ENCODE measurements at places on chromosomes 6 and 20.
A peak's percentile ranks its signal among the peaks of the same experiment; 100 is the strongest.

GRCh38 chr6:25701807-25702206, 49.8 kb downstream of the SCGN start:
- no peak for DNase-seq

DNA sequence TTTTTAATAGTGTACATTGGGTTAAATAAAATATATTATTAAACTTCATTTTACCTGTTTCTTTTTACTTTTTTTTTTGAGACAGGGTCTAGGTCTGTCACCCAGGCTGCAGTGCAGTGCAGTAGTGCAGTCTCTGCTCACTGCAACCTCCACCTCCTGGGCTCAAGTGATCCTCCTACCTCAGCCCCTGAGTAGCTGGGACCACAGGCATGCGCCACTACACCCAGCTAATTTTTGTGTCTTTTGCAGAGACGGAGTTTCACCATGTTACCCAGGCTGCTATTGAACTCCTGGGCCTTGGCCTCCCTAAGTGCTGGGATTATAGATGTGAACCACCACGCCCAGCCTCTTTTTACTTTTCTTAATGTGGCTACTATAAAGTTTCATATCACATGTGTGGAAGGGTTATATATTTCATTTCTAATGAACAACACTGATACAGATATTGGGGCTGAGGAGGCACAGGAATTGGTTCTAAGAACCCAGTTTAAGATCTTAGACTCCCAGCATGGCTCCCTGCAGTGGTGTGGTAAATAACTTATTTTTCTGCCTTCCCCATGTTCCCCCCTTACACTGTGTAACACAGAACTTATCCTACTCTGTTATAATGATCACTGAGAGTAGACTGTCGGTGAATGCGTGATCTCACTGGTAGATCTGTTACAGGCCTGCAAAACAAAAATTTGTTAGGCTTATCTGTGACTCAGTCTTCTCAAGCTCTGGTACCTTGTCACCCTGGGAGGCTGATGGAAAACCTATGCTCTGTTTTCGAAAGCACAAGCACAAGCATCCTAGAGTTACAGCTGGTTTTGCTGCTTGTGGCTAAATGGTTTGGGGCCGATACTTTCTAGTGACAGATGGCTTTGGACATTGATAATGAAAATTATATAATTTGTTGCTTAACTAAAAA, 5.8 kb upstream of the ATXN1 start:
- DNase-seq, result no peak

- DNase-seq, result no peak
These were observed 319.1 kb upstream of the SYNCRIP start for GRCh38 chr6:85961746-85962145.

GRCh38 chr6:137637121-137637520, 142.9 kb upstream of the OLIG3 start:
- DNase-seq, result peak; percentile 63

DNA sequence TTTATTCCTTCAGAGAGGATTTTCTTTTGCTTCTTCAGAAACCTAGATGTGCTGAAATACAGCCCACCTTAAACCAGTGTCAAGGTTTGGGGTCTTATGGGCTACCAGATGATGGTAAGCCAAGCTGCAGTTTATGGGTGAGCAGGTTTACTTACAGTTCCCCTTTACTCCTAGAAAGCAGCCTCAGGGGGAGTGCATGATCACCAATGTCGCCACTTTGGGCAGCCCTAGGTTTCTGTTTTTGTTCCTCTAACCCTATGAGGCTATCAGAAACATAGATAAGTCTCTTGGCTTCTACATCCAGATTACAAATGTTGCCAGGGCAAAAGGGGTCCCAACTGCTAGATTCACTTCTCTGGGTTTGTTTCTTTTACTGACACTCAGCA, 67.2 kb downstream of the TRIM27 start:
- no peak for DNase-seq

- no peak for DNase-seq
These were observed 6.4 kb downstream of the OLIG3 start for GRCh38 chr6:137487869-137488149.

DNA sequence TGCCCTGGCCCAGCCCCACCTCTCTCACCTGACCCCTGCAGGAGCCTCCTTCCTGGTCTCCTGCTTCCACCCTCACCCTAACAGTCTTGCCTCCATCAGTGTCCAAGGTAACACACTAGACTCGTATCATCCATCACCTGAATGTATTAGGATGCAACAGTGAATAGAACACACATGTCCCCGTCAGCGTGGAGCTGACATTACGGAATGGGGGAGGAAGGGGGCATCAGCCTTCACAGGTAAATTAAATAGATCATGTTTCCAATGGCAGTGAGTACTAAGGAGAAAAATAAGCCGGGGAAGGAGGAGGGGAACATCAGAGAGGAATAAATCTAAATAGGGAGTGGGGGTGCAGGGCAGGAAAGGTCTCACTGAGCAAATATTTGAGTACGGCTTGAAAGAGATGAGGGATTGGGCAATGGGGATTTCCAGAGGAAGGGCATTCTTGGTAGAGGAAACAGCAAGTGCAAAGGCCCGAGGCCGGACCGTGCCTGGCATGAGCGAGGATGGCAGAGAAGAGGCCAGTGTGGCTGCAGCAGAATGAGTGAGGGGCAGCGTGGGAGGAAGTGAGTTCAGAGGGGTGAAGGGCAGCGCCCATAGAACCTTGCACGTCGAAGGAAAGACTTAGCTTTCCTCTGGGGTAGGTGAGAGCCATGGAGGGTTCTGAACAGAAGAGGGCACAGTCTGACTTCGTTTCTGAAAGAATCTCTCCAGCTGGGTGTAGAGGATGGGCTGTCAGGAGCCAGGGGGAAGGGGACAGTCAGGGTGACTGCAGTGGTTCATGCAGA, 110.1 kb upstream of the PTPN1 start:
- DNase-seq, result no peak

- no peak for DNase-seq
These were observed 4.2 kb downstream of the OR2B2 start for GRCh38 chr6:27908017-27908416.

GRCh38 chr20:45283551-45284057, 23.0 kb upstream of the RBPJL start:
- DNase-seq, result no peak

DNA sequence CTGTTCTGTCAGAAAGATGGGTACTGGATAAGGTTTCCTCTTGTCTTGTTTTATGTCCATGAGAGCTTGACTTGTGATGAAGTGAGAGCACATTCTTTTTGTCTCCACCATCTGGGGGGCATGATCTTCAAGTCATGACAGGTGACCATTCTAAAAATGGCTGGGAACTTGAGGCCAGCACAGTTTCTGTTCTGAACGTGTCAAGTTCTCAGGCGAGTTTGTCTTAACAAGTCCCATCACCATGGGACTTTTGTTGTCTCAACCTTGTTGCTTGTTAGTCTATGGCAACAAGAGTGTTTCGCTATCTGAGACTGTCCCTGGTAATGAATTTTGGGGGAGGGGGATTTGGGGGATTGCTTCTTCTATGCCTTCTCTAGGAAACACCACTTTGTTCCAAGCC, 25.6 kb upstream of the ENPP4 start:
- no peak for DNase-seq

DNA sequence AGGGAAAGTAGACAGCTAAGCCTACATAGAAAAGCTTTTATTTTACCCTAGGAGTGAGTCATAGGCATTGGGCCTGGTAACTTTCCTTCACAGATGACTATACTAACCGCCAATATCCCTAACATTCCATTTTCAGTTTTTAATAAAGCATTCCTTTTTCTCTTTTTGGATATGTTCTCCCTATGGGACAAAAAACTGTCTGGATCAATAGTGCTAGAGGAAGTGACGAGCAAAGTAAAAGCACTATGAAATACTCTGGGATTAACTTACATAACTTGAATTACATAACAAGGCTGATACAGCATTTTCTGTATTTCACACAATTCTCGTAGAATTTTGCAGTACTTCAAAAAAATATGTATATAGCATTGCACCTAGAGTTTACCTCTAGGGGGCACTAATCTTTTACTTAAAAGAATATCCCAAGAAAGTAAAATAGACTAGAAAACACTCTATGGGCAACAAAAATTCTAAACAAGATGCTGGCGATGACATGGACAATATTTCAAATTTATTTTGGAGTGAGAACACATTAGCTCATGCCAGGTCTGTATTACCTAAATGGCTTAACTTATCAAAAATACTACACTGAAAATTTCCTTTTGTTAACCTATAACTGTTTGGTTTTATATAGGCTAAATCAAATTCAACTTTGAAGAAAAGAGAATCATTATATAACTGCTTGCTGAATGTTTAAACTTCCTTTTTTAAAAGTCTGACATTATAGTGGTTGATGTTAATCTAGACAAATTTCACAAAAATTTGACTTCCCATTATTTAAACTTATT, 66.3 kb upstream of the DST start:
- DNase-seq, result no peak

GRCh38 chr6:138987080-138987642, 892 bp downstream of the REPS1 start:
- peak; percentile 52 for DNase-seq

GRCh38 chr6:9520417-9521151, 894.3 kb downstream of the TFAP2A start:
- no peak for DNase-seq

GRCh38 chr6:140847262-140847645, 1285.5 kb upstream of the GJE1 start:
- DNase-seq, result no peak

- DNase-seq, result no peak
These were observed 47.5 kb downstream of the CHMP4B start for GRCh38 chr20:33858666-33859065.

DNA sequence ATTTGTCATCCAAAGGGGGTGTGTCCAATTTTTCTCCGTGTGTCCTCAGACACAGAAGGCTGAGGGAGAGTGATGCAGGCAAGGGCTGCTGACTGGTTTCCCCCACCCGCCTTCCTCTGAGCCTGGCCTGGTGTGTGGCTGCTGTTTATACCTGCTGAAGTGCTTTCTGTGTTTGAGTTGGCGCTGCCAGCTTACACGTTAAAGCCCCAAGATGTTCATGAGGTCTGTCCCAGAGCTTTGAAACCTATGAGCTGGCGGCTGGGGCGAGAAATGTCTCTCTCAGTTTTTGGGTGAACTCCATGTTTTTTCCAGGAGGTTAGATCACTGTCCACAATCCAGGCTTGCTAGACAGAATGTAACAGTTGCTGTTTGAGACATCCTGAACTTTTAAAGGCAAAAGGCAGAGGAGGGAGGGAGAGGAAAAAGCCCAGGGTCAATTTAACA, 69.0 kb upstream of the CCN2 start:
- no peak for DNase-seq

GRCh38 chr6:88810701-88811100, 152.7 kb downstream of the RNGTT start:
- DNase-seq, result no peak

DNA sequence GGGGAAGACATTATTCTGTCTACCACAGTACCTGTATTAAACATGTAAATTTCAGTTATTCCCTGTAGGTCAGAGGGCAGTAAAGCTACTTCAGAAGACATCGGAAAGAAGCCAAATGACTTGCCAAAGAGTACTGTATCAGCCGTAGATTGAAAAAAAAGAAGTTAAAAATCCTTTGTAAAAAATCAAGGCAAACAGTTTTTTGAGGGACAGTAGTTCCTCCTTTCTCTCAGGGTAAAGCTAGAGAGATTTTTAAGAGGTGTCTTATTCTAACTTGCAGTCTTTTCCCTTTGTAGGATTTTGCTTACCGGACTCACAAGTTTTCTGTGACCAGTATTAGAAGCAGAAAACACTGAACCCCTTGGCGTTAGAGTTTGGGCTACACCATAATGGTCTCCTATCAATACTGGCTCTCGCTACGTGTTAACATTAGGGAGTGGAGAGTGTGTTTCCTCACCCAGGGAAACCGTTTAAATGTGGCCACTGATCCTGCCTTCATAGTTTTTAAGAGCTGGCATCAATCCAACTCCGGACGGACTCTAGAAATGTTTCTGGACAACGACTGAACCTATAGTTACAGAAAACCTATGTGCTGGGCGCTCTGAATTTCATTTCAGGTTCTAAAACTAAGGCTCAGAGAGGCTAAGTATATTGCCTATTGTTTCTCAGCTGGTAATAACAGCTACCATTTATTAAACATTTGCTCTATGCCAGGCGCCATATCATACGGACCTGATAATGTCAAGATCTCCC, 1.3 kb upstream of the ASXL1 start:
- no peak for DNase-seq

DNA sequence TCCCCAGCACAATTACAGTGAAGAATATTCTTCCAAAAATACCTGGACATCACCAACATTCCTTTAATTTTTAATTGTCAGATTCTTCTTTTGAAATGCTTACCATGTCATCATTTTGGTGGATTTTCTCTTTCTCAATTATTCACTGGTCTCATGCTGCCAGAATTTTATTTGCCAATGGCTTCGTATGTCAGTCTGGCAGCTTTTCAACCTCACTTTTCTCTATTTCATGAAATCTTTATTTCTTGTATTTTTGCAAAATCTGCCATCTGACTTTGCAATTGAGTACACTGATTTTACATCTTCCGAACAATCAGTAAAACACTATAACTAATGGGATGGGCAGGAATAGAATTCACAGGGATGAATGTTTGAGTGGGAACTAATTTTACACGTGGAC, 84.1 kb downstream of the BTBD9 start:
- no peak for DNase-seq

DNA sequence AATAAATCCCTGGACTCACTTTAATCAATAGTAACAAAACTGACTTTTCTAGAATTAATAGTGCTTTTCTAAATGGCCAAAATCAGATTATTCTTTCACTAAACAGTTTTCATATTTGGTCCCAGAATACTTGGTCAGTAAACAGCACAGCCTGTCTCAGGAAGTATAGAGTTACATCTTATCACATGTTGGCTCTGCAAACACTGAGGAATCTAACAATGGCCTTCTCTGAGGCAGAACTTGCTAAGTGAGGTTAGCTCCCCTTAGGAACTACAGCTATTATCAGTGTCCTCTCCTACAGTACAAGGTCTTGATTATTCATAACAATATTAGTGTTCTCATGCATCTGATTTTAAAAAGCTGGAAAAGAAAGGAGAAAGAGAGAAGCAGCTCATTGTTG, 1622.8 kb downstream of the HACE1 start:
- no peak for DNase-seq

GRCh38 chr6:144334150-144334708, 49.1 kb downstream of the UTRN start:
- DNase-seq, result no peak

GRCh38 chr20:61723529-61724257, 342.0 kb downstream of the TAF4 start:
- DNase-seq, result no peak

DNA sequence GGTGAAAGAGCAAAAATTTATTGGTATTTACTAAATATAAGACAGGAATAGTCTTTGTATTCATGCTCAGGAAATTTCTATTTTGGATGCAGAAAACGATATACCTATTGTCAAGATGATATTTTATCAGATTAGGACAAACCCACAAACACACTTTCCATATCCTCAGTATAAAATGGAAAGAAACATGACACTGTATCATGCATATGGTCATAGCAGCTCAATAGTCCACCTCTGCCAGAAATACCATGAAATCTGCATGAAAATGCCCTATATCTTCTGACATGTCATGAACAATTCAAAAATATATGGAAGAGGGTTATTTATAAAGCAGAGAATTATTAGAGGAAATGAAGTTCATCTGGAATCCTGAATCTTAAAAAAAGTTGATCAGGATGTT, 11.7 kb upstream of the HINT3 start:
- DNase-seq, result no peak

- no peak for DNase-seq
These were observed 4.5 kb downstream of the ACSS1 start for GRCh38 chr20:25053255-25054031.
